ENCODE measurements at places on chromosomes 13 and 19. TPM values are rescaled to one million over a fixed set of nuclear protein-coding genes. Genes with fewer than 3 reads are reported as not detected.

VAV1 gene
- total RNA-seq: 5.8 TPM

DNA sequence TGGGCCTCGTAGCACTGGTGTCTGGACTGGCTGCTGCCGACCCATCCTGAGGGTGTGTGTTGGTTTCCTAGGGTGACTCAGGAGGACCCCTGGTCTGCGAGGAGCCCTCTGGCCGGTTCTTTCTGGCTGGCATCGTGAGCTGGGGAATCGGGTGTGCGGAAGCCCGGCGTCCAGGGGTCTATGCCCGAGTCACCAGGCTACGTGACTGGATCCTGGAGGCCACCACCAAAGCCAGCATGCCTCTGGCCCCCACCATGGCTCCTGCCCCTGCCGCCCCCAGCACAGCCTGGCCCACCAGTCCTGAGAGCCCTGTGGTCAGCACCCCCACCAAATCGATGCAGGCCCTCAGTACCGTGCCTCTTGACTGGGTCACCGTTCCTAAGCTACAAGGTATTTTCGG, 13.8 kb downstream of the TIMM13 start:
- no peak for DNase-seq

DNA sequence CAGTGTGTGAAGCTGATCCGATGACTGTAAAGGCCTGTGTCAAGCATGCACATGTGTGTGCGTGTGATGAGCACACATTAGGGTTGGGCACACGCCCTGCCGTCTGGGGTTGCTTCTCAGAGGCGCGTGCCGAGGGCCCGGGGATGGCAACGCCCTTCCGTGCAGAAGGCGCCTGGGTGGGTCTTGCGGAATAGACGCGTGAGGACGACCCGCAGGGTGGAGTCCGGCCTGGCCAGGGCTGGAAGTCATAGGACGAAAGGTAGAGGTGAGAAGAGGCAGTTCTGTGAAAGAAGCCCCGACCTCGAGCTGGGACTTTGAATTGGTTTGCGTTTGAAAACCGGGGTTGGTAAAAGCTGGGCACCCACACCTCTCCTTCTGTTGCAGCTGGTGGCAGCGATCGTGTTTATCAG, 35.7 kb downstream of the TMEM255B start:
- DNase-seq: no peak

DNA sequence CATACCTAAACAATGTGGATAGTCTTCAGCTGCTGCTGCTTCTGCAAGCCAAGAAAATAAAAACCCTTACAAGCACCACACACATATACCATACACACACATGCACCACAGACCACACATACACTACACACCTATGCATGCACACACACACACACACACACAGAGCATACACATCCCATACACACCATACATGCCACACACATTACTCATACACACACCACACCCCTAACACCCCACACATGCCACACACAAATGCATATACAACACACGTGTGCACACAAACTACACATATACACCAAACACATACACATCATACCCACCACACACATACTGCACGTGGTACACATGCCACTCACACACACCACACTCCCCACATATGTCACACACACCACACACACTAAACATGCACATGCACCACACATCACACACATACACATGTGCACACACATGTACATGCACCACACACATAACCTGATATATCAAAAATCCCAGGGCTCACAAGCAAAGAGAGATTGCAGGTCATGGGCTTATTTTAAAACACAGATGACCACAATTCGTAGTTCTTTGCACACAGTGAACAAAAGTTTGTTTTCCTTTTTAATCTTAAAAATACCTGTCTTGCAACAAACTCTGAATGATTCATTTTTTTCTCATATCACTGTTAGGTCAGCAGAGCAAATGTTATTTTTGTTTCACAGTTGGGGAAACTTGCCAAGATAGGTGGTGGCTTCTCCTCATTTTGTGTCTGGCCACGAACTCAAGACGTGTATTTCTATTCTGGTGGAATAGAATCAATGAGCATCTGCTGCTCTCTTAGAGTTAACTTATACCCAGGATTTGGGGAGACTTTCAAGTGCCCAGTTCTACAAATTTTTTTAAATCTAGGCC, 456.6 kb downstream of the FGF9 start:
- DNase-seq: no peak

PNMA8A gene
- total RNA-seq: 8.8 TPM

- DNase-seq: no peak
These were observed 1504.2 kb downstream of the EFNB2 start for GRCh38 chr13:105031306-105031705.

RINL gene
- 7.0 TPM for total RNA-seq
